ENCODE measurements at places on chromosomes 6 and 20.

DNA sequence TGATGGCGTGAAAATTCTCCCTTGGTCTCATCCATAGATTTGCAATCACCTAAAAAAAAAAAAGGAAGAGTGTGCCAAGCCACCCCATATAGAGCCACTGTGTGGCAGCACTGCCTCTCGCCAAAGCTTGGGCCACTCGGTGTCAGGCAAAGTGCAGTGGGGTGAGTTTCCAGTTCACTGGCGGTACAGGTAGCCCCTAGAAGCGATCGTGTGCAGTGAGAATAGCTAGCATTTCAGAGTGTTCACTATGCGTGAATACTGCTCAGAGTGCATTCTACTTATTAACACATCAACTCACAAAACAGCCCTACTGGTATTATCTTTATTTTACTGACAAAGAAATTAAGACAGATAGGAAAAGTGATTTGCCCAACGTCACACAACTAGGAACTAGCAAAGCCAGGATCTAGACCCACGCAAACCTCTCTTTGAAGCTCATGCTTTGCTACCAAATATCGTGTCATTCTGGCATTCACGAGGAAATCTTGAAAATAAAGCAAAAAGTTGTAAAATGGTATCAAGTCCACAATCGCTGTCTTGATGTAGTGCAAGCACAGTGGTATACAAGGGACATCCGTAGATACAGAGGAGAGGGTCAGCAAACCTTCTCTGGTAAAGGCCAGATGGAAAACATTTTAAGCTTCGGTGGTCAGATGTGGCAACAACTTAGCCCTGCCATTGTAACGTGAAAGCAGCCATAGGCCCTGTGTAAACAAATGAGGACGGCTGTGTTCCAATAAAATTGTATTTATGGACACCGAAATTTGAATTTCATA is 10.4 kb upstream of the GCNT2 start:
- peak; percentile 51 for DNase-seq

GRCh38 chr6:25248123-25248522 is 31.1 kb upstream of the CARMIL1 start:
- DNase-seq = peak; percentile 86

GRCh38 chr6:51541847-51542246 is 545.6 kb downstream of the PKHD1 start:
- no peak for DNase-seq

DNA sequence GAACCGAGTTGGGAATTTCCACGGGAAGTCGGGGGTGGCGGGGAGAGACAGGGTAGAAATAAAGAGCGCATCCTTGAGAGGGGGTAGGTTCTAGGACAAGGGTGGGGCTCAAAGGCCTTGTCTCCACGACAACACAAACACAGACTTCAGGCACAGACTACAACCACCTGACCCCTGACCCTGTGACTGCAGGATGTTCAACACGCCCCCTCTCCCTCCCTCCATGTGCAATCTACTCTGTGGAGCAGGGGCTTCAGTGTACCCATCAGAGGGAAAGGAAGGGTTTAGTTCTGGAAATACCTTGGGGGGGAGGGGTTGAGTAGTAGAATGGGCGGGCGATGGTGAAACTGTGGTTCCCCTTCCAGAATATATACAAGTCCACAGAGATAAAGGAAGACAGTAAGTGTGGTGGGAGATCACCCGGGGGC is 651 bp upstream of the TAPBP start:
- DNase-seq = peak; percentile 72

DNA sequence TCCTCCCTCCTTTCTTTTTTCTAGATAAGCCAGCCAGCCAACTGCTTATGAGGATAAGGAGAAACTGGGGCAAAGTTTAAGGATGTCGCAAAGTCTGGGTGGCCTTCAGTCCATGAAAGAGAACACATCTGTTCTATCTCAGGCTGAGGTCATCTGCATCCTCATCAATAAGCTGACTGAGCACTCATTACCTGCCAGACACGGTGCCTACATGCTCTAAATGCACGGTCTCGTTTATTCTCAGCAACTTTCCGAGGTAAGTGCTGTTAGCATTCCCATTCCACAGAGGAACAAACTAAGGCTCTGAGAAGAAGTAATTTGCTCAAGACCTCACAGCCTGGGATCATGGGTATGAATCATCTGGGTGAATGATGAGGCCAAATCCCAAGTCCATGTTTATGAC is 133.1 kb downstream of the BCAS1 start:
- no peak for DNase-seq

GRCh38 chr6:36917541-36918193 is 31.9 kb downstream of the C6orf89 start:
- no peak for DNase-seq

GRCh38 chr6:42451333-42452170 is at the start of gene TRERF1:
TSS of gene TRERF1 (minus strand) at chr6:42451926. CDS start at chr6:42269590, 182,336 bp downstream.
- DNase-seq = peak; percentile 83

- DNase-seq = no peak
These were observed 124.1 kb upstream of the ESR1 start for GRCh38 chr6:151683381-151683780.

- DNase-seq = no peak
These were observed 92.3 kb downstream of the SEL1L2 start for GRCh38 chr20:13898012-13898612.

- no peak for DNase-seq
These were observed 39.5 kb upstream of the TFAP2C start for GRCh38 chr20:56589633-56590032.

Measured in astrocyte of the spinal cord (primary cell).